Astrocyte (in vitro differentiated cells and primary cell): ENCODE measurements at places on chromosomes 7 and 10. TPM values are rescaled to one million over a fixed set of nuclear protein-coding genes. Genes with fewer than 3 reads are reported as not detected.

XRCC2 gene
- 1.2 and 1.6 TPM in 2 replicates for total RNA-seq

LAMB4 gene
- 0.16 and 0.41 TPM in 2 replicates for total RNA-seq

DNA sequence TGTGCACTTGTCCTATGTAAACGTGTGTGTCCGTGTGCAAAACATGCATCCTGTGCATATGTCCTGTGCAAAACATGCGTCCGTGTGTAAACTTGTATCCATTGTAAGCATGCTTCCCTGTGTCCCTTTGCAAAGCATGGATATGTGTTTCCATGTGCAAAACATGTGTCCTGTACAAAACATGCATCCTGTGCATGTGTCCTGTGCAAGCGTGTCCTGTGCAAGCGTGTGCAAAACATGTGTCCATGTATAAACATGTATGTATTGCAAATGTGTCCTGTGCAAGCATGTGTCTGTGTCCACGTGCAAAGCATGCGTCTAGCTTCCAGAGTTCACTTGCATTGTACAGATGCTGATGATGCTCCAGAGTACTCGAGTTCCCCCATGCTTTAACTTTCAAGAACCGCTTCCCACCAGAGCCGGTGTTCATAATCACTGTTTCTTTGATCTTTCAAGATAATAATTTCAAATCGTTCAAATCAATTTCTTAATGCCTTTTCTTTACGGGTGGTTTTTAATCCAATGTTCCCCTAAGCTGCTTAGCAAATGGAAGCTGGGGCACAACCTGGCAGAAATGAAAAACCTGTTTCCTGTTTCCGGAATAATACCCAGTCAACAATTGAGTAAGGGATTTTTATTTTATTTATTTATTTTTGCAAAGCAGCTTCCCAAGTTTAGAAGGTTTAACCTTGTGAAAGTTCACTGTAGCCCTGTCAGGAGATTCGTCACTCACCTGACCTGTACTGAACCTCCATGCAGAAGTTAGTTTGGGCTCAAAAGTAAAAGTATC is 641 bp upstream of the ASB13 start:
- H3K27me3 ChIP-seq: peaks cover 5% of the 10 kb centered on the region
- DNase-seq: no peak
- peaks cover 12% of the 10 kb centered on the region for H3K4me1 ChIP-seq
- no peak overlapping the region for H3K27ac ChIP-seq
- peak overlapping the region; percentile 68 for H3K4me3 ChIP-seq

DNA sequence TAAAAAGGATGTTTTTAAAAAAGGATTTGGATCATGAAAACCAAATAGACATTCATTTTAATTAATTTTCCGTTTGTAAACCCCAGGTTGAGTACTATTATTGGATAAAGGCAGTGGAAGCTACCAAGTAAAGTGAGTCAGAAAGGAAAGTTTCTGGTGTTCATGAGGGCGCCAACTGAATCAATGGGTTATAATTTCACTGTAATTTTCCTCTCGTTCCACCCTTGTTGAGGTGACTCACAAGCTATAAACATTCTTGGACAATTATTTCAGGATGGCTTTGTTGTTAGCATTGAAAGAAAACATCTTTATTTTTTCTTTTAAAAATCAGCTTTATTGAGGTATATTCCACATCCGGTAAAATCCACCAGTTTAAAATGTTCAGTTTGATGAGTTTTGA is 5.1 kb upstream of the FAM133B start:
- no peak overlapping the region for H3K4me3 ChIP-seq
- H3K27ac ChIP-seq: no peak overlapping the region
- no peaks in the 10 kb centered on the region for H3K36me3 ChIP-seq
- peak; percentile 34 for DNase-seq
- H3K4me1 ChIP-seq: no peaks in the 10 kb centered on the region

- H3K36me3 ChIP-seq: no peaks in the 10 kb centered on the region
- no peak for DNase-seq
- peak overlapping the region; percentile 97 for H3K4me3 ChIP-seq
Observed at GRCh38 chr10:88991899-88992320, 1.3 kb downstream of the FAS start.

DNA sequence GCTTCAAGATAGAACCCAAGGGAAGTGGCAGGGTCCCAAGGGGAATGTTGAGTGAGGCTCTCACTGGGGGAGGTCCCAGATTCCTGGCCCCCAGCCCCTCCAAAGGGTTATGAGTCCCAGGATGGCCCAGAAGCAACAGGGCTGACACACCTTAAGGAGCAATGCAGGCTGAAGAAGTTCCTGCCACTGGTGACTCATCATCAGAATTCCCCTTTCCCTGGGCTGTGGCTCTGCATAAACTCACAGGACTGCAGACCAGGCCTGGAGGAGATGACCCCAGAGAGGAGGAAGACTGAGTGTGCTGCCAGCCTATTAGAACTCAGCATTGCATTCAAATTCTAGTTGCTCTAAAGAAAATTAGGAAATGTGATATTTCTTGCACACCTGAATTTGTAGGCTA is 126.7 kb downstream of the DPP6 start:
- H3K4me3 ChIP-seq: no peak overlapping the region
- H3K36me3 ChIP-seq: no peaks in the 10 kb centered on the region
- H3K4me1 ChIP-seq: no peaks in the 10 kb centered on the region
- no peak overlapping the region for H3K27ac ChIP-seq
